Activated naive CD4-positive, alpha-beta T cell (primary cell): ENCODE measurements at places on chromosomes 1 and 21.

- no peak for DNase-seq
Measured at GRCh38 chr1:152160576-152160975, 1.5 kb upstream of the RPTN start.

DNA sequence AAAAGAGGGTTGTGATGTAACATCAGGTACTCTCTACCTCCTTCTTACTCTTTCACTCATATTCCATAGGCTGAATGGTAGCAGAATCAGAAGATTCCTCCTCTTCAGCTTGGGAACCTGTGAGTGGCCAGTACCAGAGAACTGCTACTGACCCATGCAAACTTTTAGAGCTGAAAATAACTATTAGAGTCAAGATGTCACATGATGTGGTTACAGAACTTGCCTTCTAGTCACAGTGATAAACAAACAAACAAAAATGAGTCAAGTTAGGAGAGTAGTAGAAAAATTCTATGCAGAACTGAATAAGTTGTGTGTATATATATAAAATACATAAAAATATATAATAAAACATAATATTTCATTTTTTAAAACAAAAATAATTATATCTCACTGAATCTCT, 47.6 kb upstream of the RGS1 start:
- no peak for DNase-seq

DNA sequence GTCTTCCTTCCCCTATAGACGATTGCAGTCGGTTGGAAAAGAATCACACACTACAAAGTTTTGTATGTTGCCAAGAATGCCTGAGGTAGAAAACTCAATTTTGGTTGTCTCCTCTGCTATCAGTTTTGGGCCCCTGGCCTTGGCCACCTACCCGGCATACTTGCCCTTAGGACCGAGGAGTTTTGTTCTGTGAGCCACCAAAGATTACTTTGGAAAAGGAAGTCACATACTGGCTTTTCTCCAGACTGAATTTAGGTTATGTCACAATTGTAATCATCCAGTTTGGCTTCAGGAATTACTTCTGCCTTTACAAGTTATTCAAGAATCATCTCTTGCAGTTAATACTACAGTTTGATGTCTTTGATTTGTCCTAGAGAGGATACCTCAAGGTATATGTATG, 71.4 kb downstream of the RGL1 start:
- no peak for DNase-seq

DNA sequence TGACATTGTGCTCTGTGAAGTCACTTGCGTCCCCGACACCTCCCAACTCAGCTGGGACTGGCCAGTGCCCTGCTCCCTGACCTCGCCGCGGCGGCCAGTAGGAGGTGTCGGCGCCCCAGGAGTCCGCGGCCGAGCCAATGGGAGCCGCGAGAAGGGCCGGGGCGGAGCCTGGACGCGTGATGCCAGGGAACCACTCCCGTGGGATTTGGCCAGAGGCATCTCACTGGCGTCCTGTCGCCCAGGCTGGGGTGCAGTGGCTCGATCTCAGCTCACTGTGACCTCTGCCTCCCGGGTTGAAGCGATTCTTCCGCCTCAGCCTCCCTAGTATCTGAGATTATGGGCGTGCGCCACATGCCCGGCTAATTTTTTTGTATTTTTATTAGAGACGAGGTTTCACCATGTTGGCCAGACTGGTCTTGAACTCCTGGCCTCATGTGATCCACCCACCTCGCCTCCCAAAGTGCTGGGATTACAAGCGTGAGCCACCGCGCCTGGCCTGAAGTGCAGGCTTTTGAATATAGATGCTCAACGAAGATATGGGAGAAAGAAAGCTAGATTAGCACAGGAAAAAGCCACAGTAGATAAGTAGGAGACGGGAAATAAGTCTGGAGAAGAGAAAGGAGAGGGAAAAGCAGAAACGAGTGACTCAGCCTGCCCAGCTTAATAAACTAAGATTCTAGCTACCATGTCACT, 38.0 kb downstream of the ZBTB8OS start:
- no peak for DNase-seq

GRCh38 chr1:211641044-211641800, 34.2 kb downstream of the NEK2 start:
- DNase-seq = no peak

DNA sequence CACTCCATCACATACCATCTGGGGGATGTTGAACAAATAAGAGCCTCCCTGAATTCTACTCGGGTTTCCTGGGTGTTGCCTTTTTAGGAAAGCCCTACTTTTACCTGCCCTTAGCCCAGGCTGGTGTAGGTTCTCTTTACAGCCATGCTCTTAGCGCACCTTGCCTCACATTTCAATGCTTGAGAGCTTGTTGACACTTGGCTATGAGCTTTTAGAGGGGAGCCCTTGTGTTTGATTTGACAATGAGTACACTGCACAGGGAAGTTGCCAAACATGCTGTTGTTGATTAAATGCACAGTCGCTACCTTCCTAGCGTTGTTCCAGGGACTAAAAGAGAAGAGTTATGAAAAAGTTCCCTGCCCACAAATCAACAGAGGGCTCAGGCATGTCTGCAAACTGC, 103.8 kb downstream of the TRABD2B start:
- DNase-seq = no peak

GRCh38 chr1:209661071-209661470, 8.8 kb upstream of the LAMB3 start:
- DNase-seq = no peak

GRCh38 chr1:73516451-73516850, 681.5 kb downstream of the LRRIQ3 start:
- DNase-seq = no peak

DNA sequence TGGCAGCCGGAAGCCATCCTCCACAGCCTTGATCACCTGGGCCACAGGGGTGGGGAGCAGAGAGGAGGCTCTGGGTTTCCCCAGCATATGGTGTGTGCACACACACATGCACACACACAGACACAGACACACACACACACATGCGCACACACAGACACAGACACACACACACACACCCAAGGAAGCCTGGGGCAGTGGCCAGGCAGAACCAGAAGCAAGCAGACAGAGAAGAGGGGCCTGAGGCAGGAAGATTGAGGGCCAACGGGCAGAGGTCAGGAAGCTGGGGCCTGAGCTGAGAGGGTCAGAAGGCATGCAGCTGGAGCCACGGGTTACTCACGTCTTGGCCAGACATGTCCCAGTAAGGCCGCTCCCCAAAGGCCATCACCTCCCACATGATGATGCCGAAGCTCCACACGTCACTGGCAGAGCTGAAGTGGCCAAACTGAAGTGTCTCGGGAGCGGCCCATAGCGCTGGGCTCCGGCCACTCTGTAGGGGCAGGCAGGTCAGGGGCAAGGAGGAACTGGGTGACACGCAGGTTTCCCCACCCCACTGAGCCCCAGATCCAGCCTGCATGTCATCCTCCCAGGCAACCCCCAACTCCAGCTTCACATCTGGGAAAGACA, 27.4 kb downstream of the CDCA8 start:
- DNase-seq = no peak

DNA sequence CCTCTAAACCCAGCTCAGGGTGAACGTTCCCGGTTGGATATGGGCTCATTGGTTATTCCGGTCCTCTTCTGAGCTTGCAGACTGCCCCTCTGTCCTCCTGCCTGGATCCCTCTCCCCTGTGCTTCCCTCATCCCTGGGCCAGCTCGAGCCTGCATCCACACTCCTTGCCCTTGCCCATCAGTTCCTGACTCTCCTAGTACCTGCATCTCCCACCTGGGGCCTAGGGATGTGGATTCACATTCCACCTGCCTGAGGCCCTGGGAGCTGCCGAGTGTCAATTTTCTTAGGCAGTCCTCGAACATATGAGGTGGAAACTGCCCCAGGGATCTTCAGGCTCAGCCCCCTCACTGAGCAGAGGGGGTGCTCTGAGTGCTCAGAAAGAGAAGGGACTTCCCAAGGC, 252.2 kb downstream of the GRIK3 start:
- no peak for DNase-seq

DNA sequence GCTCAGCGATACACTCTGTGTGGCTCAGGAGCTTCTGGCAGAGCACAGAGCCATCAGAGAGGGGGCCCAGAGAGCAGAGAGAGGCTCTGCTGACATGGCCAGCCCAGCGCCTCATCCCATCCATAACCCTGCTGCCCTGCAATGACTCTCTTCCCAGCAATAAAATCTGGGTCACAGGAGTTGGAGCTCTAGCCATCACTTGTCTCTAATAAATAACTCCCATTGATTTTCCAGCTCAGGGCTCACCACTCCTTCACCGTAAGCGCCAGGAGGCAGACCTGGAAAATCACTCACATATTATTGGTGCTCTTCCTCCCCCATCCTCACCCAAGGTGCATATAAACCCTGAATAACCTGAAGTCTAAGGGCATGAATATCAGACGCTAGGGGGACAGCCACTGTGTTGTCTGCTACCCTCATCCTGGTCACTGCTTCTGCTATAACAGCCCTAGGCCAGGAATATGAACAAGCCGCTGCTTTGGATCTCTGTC, at the start of gene APCS:
Gene APCS (plus strand): TSS at position 366 of the 491 bp plus-strand sequence. CDS start 96 bp downstream, at position 462.
- DNase-seq = no peak

GRCh38 chr1:209104646-209105045, 478.9 kb upstream of the CAMK1G start:
- no peak for DNase-seq

DNA sequence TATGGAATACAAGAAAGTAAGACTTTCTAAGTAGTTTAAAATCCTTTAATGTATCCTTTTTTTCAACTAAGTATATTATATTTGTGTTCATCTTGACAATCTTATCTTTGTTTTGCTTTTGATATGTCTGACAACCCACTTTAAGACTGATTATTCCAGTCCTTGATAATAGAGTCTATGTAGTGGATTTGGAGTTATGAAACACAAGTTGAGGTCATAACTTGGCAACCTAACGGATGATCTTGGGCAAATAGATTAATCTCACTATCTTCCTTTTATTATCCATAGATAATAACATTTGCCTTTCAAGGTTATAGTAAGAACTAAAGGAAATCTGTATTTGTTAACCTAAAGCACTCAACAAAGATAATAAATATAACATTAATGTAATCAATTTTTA, 4.8 kb upstream of the GBP2 start:
- no peak for DNase-seq

DNA sequence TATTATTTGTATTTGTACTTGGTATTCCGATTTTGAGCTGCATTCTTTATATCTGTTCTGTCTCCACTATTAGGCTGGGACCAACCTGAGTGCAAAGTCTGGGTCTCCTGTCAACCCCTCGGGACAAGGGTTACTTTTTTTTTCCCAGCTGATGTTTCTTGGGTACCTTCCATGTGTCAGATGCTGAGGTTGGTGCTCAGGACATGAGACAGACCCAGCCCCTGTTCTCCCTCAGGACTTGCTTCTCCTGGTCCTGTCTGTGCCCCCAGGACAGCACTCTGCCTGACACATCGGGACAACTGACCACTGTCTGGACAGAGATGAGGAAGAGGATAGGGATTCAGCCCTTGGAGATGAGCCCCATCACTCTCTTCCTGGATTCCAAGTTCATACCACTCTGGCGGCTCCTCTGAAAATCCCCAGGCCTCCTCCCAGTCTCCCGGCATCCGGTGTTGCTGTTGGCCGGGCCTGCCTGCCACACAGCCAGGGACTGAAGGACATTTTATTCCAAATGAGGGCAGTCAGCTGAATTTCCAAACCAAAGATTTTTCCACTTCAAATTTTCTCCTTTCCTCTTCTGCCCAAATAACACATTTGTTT, 55.6 kb upstream of the FMOD start:
- no peak for DNase-seq

DNA sequence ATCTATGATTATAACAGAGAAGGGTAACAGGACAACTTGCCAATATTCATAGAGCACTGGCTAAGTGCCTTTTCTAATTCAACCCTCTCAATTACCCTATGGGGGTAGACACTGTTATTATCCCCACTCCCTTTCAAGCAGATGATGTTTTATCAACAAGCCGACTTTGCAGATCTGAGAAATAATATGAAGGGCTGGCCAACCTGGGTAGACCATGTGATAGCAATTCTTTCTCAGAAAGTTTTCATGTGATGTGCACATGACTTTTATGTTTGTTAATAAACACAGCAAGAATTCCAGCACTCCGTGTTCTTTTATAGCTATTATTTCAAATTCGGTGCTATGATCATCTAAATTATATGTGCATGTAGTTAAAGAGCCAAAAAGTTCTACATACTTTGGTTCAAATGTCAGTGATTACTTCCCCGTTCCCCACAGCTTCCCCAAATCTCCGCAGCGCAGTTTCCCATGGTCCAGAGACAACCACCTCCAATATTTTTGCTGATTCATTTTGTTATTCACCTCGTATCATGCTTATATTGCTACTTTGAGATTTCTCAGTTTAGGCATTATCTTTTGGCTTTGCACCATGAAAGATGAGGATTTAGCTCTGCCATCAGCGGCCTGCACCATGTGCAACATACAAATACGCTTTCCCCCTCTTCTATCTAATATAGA, 96.7 kb upstream of the GADD45A start:
- no peak for DNase-seq

GRCh38 chr1:169601096-169601881, 15.0 kb upstream of the F5 start:
- no peak for DNase-seq

- DNase-seq = no peak
Measured at GRCh38 chr21:18142655-18143054, 102.0 kb upstream of the CHODL start.
